Right renal cortex interstitium (tissue), 3 donors: ENCODE measurements at places on chromosomes 13 and 19. TPM values are rescaled to one million over a fixed set of nuclear protein-coding genes. Genes with fewer than 3 reads are reported as not detected.

GRCh38 chr13:59210543-59210942 lies 953.2 kb downstream of the DIAPH3 start:
- no peak for DNase-seq

The ZNF813 gene
- polyA plus RNA-seq, result 8.1 TPM

- no peak for DNase-seq
Observed at GRCh38 chr13:99723878-99724277, 222.6 kb downstream of the TM9SF2 start.

The HSPB6 gene
- 17.5 TPM for polyA plus RNA-seq

The ZNF430 gene
- 12.0 TPM for polyA plus RNA-seq

DNA sequence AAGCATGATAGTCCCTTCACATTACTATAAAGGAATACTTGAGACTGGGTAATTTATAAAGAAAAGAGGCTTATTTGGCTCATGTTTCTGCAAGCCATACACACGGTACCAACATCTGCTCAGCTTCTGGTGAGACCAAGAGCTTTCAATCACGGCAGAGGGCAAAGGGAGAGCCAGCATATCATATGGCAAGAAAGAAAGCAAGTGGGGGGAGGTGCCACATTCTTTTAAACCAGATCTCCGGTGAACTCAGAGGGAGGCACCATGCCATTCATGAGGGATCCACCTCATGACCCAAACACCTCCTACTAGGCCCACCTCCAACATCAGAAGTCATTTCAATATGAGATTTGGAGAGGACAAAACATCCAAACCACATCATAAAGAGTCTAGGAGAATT lies 20.3 kb downstream of the XPO4 start:
- no peak for DNase-seq

The PLIN5 gene
- 3.2 TPM for polyA plus RNA-seq

DNA sequence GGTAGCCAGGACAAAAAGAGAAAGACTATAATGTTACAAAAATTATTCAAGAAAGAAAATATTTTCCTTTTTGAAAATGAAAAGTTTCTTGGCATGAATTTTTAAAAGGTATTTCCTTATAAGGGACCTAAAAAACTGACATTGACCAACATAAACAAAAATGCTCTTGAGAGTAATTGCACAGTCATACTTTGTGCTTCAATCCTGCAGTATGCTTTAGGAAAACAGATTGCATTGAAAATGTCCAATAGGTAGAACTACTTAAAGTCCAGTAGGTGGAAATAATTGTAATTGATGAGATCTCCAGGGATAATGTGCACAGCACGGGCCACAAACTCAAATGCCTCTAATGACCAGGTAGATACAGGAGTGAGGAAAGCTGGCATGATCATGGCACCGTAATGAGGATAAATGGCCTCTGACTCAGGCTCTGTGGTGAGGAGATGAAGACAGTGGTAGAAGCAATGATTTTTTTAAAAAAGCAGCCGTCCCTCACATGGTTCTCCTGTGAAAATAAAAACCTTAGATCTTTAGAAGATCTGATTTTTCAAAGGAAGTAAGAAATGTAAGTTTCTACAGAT lies 278.0 kb downstream of the ITGBL1 start:
- DNase-seq, result no peak

The PLIN4 gene
- 0.57 TPM for polyA plus RNA-seq

The KASH5 gene
- polyA plus RNA-seq, result 0.45 TPM

GRCh38 chr19:57841122-57841763 lies 8.4 kb upstream of the ZNF587 start:
- DNase-seq, result no peak

DNA sequence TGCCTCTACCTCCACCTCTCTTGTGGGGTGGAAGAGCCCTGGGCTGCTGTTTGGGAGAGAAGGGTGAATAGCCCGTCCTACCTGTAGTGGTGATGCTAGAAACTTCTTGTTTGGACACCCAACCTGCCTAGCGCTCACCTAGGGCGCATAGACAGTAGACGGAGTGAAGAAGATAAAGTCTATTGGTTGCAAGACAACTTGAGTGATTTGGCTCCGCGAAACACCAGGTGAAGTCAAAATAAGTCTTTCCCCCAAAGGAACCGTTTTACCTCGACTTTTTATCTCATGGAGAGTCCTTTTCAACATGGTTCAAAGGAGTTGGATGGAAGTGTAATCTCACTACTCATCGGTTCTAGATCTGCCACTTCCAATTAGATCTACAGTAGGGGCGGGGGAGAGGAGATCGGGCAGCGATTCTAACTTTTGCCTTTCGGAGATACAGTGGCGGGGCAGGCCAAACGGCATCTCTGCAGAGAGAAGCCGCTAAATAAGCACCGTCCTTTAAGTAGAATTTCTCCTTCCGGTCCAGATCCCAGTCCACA lies 694 bp upstream of the ZIC5 start:
- DNase-seq, result no peak

The C19orf85 gene
- not detected for polyA plus RNA-seq

DNA sequence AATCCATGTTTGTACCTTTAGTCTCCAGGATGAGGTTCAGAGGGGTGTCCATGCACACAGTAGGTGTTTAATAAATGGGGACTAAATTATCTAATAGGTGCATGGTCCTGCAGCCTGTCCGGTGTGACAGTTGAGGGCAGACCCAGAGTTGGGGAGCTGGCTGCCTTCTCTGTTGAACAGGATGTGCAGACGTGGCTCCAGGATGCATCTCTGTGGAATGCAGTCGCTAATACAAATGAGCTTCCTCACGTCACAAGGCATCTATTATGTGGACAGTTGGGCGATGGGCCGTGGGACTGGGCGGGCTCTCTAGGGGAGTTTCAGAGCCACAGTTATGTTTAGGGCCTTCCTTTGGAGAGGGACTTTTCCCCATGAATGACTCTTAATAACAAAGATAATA lies 71.0 kb downstream of the SIPA1L3 start:
- no peak for DNase-seq

- peak; percentile 52 for DNase-seq
Observed at GRCh38 chr19:56837492-56838023, 3.0 kb downstream of the PEG3 start.

The SERPINE3 gene
- polyA plus RNA-seq, result 0.31 TPM

The CPAMD8 gene
- polyA plus RNA-seq, result 34.2 TPM

The SPACA4 gene
- not detected for polyA plus RNA-seq

DNA sequence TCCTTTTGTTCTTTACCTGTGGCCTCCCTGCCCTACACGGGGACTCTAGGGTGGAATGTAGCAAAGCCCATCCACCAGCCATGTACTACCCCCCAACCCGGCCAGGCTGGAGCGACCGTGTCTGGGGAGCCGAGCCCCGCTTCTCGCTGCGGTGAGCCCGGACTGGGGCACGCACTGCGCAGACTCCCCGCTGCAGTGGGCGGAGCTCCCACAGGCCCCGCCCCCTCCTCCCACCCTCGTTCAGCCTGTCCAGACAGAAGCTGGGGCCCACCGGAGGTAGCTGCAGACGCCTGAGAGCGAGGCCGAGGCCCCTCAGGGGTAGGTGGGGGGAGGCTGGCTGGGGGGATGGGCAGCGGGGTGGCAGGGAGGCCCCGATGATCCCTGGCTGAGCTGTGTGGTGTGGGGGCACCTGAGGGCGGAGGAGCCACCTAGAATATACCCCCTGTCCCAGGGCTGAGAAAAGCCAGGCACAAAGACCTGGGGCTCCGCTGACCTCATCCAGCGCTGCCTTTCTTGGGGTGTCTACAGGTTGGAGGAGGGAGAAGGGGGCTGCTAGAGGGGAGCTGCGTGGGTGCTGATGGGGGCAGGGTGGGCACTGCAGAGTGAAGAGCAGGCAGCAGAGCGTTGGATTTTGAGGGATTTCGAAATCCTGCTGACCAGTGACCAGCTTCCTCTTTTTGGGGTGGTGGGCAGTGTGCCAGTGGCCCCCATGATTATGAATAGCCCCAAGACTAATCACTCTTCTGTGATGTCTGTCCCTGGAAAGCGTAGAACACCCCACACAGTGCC lies 17.3 kb downstream of the PLD3 start:
- DNase-seq, result peak; percentile 74

DNA sequence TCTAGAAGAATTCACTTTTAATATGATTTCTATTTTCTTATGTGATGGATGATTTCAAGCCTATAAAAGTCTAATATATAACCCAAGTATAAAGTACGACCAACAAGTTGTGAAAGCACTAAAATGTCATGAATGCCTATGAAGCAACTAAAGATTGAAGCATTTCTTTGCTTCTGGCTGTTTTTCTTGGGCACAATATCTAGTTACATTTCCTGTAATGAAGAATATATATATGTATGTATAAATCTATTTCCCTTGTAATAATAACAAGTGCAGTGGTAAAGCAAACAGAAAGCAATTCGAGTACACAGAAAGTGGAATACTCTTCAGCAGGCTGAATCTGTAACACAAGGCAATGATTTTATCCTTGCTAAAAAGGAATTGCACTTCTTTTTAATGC lies 5.4 kb downstream of the PCDH20 start:
- DNase-seq, result no peak

GRCh38 chr13:23771956-23772355 lies 117.2 kb downstream of the MIPEP start:
- no peak for DNase-seq

The ZNF837 gene
- 3.0 TPM for polyA plus RNA-seq

DNA sequence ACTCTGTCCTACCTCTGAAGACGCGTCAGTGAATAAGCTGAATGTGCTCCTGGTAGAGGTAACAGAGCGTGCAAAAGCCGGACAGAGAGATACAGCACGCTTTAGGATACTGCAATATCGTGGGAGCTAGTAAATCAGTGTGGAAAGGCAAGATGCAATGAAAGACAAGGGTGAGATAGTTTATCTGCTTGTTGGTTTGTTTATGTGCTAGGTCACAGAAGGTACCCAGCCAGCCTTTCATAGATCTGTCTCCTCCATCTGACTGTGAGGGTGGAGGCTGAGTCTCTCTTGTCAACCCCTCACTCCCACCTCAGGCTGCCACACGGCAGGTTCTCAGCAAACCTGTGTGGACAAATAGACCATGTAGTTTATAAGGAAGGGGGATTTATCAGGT lies 904 bp upstream of the GIPC1 start:
- DNase-seq, result no peak

DNA sequence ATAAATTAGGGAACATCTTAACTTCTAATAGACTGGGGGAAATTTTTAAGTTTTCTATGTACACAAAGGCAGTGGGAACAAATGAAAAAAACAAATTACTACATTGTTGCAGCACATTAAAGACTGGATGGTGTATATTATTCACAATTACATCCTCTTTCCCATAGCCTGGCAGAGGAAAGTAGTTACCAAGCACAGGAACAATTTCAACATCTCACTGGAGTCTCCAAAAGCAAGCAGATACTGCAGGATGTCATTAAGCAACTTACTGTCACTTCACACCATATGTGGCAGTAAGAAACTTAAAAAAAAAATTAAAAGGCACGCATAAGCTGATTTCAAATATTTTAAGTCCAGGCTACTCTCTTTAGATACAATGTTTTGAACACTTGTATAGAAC lies 6.4 kb upstream of the EFNB2 start:
- no peak for DNase-seq

- DNase-seq, result no peak
Observed at GRCh38 chr13:97302611-97303010, 80.5 kb downstream of the MBNL2 start.

The PSG1 gene
- 0.11 TPM for polyA plus RNA-seq

GRCh38 chr19:46221981-46222610 lies 7.4 kb upstream of the IGFL1 start:
- DNase-seq, result no peak

DNA sequence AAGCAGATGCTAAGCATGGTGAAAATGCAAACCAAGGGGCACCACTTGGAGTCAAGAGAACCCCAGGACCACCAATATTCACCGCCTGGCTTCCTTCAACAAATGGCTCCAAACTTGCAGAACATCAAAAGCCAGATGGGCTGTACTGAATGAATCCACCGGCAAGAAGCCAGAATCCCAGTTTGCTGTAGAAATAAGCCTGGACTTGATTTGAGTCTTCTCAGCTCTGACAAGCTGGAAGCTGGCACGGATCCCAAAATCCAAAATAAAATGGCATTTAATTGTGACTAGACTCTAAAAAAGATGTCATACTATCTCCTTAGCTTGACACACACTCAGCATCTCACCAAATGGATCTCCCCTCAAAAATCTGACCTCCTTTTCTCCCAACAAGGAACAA lies 11.9 kb downstream of the EFNB2 start:
- no peak for DNase-seq

The ZNF667 gene
- polyA plus RNA-seq, result 19.6 TPM

GRCh38 chr19:30669329-30670010 lies 297.3 kb downstream of the ZNF536 start:
- no peak for DNase-seq

The CLEC4G gene
- not detected for polyA plus RNA-seq

The C1QTNF9 gene
- 0.85 TPM for polyA plus RNA-seq

GRCh38 chr13:59566561-59566960 lies 597.2 kb downstream of the DIAPH3 start:
- no peak for DNase-seq

The TEX101 gene
- not detected for polyA plus RNA-seq

- DNase-seq, result no peak
Observed at GRCh38 chr13:34506796-34507195, 435.3 kb upstream of the NBEA start.

- no peak for DNase-seq
Observed at GRCh38 chr13:47287291-47287751, 390.5 kb upstream of the HTR2A start.

- DNase-seq, result peak; percentile 60
Observed at GRCh38 chr19:28971049-28971448, 241.9 kb downstream of the UQCRFS1 start.

GRCh38 chr13:32745509-32745908 lies 159.3 kb downstream of the PDS5B start:
- DNase-seq, result no peak

The C19orf67 gene
- 0.08 TPM for polyA plus RNA-seq

GRCh38 chr13:31172535-31172934 lies 10.8 kb upstream of the HSPH1 start:
- no peak for DNase-seq

- no peak for DNase-seq
Observed at GRCh38 chr13:27504128-27504867, 53.9 kb upstream of the MTIF3 start.

GRCh38 chr13:33312150-33312860 lies 26.8 kb upstream of the STARD13 start:
- no peak for DNase-seq

GRCh38 chr19:10752237-10752912 lies 34.5 kb downstream of the DNM2 start:
- DNase-seq, result no peak

DNA sequence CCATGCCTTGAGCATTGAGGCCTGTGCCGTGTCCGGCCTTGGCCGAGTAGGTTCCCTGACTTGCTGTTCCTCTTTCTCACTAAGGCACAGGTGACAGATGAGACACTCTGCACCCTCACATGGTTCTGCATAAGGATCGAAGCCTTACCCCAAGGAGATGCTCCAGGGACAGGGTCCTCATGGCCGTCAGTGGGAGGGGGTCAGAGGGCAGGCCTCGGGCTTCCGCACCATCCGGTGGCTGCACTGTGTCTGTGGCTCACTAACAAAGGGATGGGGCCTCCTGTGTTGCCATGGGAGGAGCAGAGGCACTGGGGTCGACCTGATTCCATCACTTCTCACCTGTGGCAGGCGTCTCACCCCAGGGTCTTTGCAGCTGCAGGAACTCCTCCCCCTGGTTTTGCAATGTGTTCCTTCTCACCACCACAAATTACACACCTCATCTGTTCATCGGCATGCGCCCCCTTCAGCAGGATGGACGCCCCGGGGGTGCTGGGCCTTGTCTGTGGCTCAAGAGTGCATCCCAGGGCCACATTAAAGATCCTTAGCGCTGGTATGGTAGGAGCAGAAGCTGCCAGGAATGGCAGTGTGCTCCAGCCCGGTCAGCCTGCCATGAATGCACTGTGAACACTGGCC lies 113.3 kb upstream of the SOX1 start:
- DNase-seq, result no peak

The SMIM44 gene
- not detected for polyA plus RNA-seq

The MAB21L1 gene
- 0.04 TPM for polyA plus RNA-seq

The SPACA6 gene
- polyA plus RNA-seq, result 15.5 TPM

The TRPM4 gene
- 19.8 TPM for polyA plus RNA-seq
